Colonic mucosa (tissue), 4 donors: ENCODE measurements at places on chromosomes 2 and 18. TPM values are rescaled to one million over a fixed set of nuclear protein-coding genes. Genes with fewer than 3 reads are reported as not detected.

GRCh38 chr2:76050196-76050595 is 339.5 kb upstream of the GCFC2 start:
- no peaks in the 10 kb centered on the region for H3K36me3 ChIP-seq
- no peak overlapping the region for H3K27ac ChIP-seq
- no peak for DNase-seq

GRCh38 chr2:238155761-238156694 is 2.7 kb upstream of the ERFE start:
- no peak overlapping the region for H3K27ac ChIP-seq
- no peak overlapping the region for H3K4me3 ChIP-seq
- H3K36me3 ChIP-seq, result no peaks in the 10 kb centered on the region

The GATA6 gene
- total RNA-seq, result 61.3 TPM

The CFAP53 gene
- total RNA-seq, result 0.16 TPM

The UGT1A4 gene
- total RNA-seq, result 0.93 TPM

The LIMS3 gene
- 1.4 TPM for total RNA-seq

The GNLY gene
- 4.7 TPM for total RNA-seq
